CD4-positive, alpha-beta T cell treated with Interleukin-15 for 1 hour (primary cell): ENCODE measurements at places on chromosomes 16 and 17.

GRCh38 chr17:8012045-8012580 lies 9.7 kb downstream of the GUCY2D start:
- no peak for DNase-seq

DNA sequence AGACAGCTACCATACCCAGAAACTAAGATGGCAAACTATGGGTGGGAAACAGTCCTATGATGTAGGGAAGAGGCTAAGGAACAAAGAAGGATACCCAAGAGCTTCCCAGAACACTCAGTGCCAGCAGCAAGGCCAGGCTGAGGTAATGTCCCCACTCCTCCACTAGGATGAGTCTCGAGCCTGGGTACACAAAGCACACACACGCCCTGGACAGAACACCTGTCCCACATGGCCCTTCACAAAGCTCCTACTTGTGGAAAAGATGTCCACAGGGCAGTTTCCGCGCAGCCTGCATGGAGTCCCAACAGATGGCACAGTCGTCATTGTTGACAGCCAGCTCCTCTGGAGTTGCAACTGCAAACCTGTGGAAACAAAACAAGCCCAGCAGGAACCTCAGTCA lies 23.9 kb downstream of the AMFR start:
- no peak for DNase-seq

GRCh38 chr17:42050393-42051012 lies at the start of gene C17orf113:
Gene C17orf113 (minus strand): TSS chr17:42050601. CDS start chr17:42043376, 7,225 bp downstream.
- DNase-seq: peak; percentile 57

GRCh38 chr16:64440421-64440831 lies 681.4 kb downstream of the CDH11 start:
- no peak for DNase-seq

- no peak for DNase-seq
These were observed 56.9 kb upstream of the LGALS9 start for GRCh38 chr17:27573971-27574525.

DNA sequence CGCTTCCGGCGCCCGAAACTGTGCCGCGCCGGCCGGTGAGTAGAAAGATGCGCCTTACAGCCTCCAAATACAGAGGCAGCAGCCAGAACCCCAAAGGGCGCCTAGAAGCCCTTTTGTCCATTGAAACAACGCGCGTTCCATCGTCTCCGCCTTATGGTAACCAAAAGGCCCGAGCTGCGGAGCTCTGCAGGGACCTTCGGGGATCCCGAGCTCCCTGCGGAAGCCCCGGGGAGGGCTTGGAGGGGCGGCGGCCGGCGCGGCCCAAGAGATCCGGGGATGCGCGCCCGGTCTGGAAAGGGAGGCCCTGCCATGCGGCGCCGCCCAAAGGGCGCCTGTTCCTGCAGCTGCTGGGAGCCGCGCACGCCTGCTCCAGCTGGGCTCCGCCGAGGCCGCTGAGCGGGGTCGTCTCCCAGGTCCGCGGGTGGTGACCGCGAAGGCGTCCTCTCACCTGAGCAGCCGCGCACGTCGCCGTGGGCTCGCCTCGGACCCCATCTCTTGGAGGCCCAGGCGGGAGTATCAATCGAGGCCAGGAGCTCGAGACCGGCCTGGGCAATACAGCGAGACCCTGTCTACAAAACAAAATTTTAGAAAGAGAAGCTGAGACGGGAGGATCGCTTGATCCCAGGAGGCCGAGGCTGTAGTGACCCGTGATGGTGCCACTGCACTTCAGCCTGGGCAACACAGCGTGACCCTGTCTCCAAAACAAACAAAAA lies 742 bp upstream of the FBXO31 start:
- no peak for DNase-seq

DNA sequence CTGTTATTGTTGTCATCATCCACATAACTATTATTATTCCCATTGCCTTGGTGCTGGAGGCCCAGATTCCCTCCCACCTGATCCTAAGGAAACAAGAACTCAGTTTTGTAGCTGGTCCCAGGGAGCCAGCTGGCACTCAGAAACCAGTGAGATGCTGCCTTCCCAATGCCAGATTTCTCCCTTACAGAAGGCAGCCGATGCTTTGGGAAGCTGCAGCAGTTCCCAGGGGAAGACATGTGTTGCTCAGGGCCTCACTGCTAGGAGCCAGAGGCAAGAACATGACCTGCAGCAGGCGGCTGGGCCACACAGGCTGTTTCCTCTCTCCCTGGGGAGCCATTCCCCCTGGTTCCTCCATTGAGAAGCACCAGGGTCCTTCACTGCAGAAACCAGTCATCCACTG lies 59.9 kb upstream of the GRIN2A start:
- DNase-seq: no peak

- DNase-seq: no peak
These were observed 51.0 kb upstream of the SREBF1 start for GRCh38 chr17:17887752-17888304.

DNA sequence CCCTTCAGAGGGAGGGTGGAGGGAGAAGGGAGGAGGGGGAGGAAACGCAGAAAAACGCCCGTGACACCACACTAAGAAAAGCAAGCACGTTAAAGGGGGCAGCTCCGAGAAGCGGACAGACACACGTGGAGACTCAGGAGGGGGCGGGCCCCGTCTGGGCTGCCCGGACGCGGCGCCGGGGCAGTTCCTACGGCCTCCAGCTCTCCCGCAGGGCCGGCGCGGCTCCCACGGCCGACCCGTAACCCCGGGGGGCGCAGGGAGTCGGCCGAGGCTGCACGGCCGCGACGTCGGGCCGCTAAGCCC lies 362 bp downstream of the KLHDC4 start:
- DNase-seq: peak; percentile 81

DNA sequence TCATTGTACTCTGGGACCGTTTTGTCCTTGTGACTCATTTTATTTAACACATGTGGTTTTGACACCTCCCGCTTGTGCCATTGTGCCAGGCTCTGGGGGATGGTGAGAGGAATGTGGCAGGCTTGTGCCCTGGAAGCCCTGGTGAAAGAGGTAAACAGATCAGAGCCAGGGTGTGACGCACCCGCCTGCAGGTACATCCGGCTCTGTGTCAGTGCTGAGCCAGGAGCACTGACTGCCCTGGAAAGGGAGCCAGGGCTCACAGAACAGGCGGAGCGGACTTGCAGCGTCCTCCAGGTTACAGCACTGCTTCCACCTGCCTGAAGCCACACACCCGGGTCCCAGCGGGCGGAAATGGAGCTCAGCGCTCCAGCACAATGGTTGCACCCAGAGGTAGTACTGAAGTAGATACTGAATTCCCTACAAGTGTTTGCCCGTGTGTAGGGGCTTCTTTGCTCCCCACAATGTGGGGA lies 30.6 kb downstream of the CDRT15 start:
- DNase-seq: peak; percentile 53
